ENCODE measurements at places on chromosomes 11 and 22.

DNA sequence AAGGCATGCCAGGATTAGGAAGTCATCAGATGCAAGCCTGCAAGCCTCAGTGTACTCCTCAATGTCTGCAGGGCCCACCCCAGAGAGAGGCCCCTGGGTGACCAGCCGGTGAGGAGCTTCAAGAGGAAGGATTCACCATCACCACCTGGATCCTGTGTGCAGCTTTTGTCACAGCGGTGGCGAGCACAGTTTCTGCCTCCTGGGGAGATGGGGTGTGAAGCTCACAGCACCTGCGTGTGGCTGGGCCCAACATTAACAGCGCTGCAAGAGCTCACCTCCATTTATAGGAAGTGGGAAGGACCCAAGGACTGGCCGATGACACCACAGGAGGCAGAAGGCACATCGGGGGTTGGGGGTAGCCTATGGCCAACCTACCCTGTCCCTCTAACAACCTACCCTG is 235.3 kb downstream of the CTTN start:
- no peak for DNase-seq

DNA sequence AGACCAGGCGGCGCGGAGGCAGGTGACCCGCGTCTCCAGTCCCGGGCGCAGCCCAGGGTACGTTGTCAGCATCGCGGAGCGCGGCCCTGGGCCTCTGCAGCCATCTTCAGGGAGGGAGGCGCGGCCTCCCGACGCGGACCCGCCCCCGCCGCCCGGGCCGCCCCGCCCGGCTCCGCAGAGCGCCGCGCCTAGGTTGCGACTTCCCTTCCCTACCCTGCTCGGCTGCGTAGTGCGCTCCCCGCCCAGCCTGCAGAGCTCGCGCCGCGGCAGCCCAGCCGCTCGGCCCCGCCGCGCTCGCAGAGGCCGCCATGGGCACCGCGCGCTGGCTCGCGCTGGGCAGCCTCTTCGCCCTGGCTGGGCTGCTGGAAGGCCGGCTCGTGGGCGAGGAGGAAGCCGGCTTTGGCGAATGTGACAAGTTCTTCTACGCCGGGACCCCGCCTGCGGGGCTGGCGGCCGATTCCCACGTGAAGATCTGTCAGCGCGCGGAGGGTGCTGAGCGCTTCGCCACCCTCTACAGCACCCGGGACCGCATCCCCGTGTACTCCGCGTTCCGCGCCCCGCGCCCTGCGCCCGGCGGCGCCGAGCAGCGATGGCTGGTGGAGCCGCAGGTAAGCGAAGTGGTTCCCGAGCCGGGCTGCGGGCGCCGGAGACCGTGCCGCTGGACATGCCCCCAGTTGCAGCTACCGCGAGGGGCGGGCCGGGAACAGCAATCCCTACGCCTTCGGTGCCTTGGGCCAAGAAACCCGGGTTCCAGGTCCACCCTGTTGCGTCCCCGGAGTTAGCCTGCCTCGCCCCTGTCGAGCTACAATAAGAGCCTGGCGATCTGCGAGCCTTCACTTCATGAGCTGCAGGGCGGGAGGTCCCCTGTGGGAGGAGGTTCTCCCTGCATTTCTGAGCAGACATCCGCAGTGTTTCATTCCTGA is at the start of gene ENDOD1:
Gene ENDOD1 (plus strand): TSS at position 227 of the 923 bp plus-strand sequence. CDS start 82 bp downstream, at position 309.
- DNase-seq, result peak; percentile 73

- DNase-seq, result no peak
Observed at GRCh38 chr22:20026204-20026908, 5.4 kb downstream of the TANGO2 start.

GRCh38 chr22:24418786-24419474 is 8.5 kb upstream of the ADORA2A start:
- DNase-seq, result no peak

DNA sequence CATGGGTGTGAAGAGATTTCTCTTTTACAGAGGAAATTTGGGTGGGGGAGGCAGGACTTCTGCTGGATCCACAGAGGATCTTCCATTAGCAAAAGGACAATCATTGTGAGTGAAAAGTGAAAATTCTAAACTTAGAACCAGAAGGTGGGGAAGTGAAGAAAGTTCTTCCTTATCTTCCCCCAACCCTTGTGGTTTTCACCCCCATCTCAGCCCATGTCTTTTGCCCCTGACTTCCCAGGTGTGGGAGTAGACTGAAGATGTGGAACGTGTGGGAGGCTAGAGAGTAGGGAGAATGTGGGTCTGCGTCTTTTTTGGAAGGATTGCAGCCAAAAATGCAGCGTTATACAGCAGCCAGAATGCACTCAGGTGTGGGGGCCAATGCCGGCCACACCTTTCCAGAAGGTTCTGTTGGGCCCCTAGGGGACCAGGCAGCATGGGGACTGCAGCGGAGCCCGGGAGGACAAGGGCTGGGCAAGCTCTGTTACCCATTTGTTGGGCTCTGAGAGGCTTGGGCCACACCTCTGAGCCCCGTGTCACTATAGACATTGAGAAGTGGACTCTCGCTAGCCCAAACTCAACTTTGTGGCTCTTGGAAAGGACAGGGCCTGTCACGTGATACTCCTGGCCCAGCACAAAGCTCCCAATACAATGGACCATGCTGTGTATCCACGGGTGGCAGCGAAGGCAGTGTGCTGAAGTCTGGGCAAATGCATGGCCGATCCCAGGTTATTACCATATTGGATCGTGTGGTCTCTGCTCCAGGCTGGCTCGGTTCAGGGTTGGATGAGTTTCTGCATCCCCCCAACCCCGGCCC is 32.8 kb upstream of the LINC01488 start:
- DNase-seq, result no peak

DNA sequence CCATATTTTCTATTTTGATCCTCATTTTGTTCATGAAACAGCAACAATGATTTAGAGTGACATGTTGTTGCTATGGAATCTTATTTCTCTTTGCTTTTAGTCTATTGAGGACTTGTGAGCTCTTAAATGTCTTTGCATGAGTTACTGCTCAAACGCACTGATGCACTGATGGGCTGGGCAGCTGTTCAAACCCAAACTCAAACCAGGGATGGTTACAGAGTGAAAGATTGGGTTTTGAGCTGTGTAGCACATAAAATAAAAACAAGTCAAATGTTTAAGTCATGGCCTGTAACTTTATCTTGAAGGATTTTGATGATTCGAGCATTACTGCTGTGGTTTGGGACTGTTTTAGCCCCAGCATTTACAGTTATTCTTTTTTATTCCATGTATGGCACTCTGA is 20.1 kb upstream of the NCAM1 start:
- DNase-seq, result no peak
